Activated T-cell treated with anti-CD3 and anti-CD28 coated beads for 48 hours (primary cell): ENCODE measurements at places on chromosomes 13 and 19.

- DNase-seq = no peak
Measured at GRCh38 chr19:33831825-33832224, 35.2 kb downstream of the KCTD15 start.

GRCh38 chr13:24217601-24218281, 57.2 kb downstream of the SPATA13 start:
- DNase-seq = no peak

GRCh38 chr13:45899406-45899805, 47.9 kb upstream of the SIAH3 start:
- no peak for DNase-seq

DNA sequence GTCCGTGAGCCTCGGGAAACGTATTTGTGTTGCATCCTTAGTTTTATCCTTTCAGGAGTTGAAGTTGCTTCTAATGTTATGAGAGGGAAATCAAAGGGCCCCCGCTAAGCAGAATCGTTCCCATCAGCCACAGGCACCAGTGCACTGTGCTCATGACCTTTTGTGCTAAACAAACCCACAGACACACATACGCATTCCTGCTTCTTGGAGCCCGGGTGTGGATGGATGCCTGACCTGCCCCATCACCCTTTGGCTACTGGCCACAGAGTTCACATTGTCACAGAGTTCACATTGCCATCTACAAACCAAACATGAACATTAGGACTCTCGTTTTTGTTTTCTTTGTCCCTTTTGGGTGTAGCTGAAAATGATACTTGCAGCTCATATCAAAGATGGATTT, 47.2 kb downstream of the CHST8 start:
- DNase-seq = no peak

DNA sequence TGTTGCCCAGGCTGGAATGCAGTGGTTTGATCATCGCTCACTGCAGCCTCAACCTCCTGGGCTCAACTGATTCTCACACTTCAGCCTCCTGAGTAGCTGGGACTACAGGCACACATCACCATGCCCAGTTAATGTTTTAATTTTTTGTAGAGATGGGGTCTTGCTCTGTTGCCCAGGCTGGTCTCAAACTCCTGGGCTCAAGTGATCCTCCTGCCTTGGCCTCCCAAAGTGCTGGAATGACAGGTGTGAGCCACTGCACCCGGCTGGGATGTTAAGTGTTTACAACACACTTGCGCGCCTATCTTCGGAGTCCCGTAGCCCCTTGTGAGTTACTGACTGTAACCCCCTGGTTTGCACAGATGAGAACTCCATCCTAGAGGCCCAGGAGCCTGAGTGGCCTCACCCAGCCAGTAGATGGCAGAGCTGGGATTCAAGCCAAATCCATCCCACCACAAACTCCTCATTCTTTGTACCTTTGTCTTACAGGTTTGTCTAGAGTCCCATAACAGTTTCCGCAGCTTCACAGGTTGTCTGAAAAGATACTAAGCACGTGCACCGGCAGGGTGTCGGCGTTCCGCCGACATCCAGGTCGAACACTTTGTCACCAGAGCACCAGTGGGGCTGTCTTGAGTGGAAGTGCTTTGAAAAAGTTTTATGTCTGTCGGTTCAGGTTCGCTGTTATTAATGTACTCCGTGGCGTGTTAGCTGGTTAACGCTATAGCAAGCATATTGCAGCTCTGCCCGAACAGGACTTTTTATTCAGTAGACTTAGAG, 14.7 kb downstream of the MAG start:
- no peak for DNase-seq

GRCh38 chr19:38024992-38025908, 118.2 kb downstream of the SIPA1L3 start:
- DNase-seq = no peak

GRCh38 chr13:74743992-74744391, 609.8 kb upstream of the KLF12 start:
- no peak for DNase-seq

GRCh38 chr13:95191821-95192563, 109.3 kb downstream of the ABCC4 start:
- peak; percentile 56 for DNase-seq

- DNase-seq = no peak
Measured at GRCh38 chr13:50461189-50461588, 382.3 kb downstream of the DLEU7 start.

GRCh38 chr19:54502518-54503048, at the start of gene LAIR2:
Gene LAIR2, plus strand, starts transcription at chr19:54502831. Its CDS starts 88 bp downstream, at chr19:54502919.
- DNase-seq = no peak

GRCh38 chr19:7292352-7292949, 1.8 kb downstream of the INSR start:
- DNase-seq = no peak

GRCh38 chr19:48390188-48391099, 907 bp downstream of the KDELR1 start:
- DNase-seq = peak; percentile 60

- DNase-seq = no peak
Measured at GRCh38 chr13:91304741-91305140, 42.7 kb upstream of the MIR17HG start.

- DNase-seq = peak; percentile 67
Measured at GRCh38 chr19:53906211-53907192, 2.6 kb upstream of the CACNG7 start.

- DNase-seq = no peak
Measured at GRCh38 chr13:81017513-81018152, 676.7 kb upstream of the SPRY2 start.

- no peak for DNase-seq
Measured at GRCh38 chr13:50074843-50075242, 59.6 kb downstream of the KCNRG start.

DNA sequence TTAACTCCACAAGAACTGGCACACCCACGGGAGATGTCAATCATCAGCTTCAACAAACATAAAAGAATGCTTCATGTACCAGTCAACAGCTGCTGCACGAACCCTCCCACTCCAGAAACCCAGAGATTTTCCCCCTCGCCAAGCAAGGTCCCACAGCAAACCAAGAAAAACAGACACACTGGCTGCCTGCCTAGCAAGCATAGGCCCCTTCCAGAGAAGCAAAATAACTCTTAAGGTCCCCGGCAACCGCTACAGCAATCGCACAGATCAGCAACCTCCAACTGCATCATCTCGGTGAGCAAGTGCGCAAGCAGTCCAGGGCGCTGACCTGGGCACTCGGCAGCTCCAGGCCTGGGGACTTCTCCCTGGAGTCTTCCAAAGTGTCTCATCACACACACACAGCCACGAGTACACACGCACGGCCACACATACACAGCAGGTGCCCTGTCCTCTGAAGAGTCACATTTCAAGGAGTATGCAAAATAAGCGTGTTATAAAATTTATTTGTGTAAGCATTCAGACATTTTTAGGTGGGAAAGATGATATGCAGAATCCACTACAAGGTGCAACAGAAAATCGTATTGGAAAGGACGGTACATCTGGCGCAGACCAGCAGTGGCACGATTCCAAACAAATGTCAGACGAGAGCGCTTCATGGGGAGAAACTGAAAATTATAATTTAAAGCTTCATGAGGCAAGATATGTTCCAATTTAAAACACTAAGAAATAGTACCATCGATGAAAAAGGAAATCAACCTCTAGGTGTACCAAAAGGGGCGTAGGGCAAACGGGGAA, 125.0 kb downstream of the STK24 start:
- no peak for DNase-seq

GRCh38 chr19:44822177-44822576, 13.3 kb downstream of the BCAM start:
- no peak for DNase-seq

- no peak for DNase-seq
Measured at GRCh38 chr13:23949200-23949599, 51.9 kb upstream of the C1QTNF9B start.

GRCh38 chr13:84867246-84867645, 932.0 kb downstream of the SLITRK6 start:
- DNase-seq = no peak

GRCh38 chr19:5542665-5543064, 25.1 kb downstream of the TINCR start:
- no peak for DNase-seq

- no peak for DNase-seq
Measured at GRCh38 chr19:1449467-1450442, at the start of gene APC2. Gene APC2, plus strand, starts transcription at chr19:1450121. Its CDS starts 2,881 bp downstream, at chr19:1453002.

DNA sequence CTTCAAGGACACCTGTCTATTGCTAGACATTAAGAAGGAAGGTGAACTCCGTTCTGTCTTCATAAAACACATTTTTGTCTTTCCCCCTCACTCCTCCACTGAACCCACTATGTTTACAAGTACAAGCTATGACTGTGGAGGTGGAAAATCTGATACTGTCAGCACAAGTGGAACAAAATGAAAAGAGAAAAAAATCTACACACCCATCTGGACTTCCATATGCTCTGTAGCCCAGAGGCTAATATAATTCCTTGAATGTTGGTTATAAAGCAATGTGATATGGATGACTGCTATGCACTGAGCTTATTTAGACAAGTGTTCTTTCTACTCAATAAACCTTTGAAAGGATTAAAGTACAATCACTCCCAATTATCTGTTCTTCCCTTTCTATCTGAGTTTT, 713.5 kb downstream of the DIAPH3 start:
- DNase-seq = no peak

DNA sequence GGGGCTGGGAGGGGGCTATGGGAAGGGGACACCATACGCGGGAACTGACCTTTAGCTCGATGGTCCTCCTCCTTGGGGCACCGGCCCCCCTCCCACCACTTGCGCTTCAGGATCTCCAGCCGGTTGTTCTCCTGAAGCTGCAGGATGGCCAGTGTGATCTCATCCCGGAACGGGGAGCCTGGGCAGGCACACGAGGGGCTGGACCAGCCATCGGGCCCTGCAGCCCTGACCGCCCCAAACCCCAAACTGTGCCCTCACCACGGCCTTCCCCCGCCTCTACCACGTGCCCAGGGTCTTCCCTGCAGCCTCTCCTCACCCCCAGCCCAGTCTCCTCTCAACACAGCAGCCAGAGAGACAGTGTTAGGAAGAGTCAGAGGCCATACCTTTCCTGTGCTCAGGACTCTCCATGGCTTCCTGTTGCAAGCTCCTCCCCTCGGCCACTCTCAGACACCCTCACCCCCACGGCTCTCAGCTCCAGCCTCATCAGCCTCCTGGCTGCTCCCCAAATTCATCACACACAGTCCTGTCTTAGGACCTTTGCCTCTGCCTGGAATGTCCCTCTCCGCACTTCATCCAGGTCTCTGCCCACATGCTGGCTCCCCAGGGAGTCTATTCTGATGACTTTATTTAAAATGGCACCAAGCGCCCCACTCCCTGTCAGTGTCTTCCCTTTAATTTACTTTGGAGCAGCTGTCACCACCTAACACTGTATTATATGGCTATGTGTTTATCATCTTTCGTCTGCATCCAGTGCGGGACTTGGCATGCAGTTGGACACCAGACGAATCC, 9.7 kb upstream of the ATP1A3 start:
- DNase-seq = no peak

- no peak for DNase-seq
Measured at GRCh38 chr19:48807590-48808308, 3.1 kb downstream of the BCAT2 start.

GRCh38 chr13:24684600-24684998, 4.4 kb downstream of the ATP12A start:
- DNase-seq = no peak

DNA sequence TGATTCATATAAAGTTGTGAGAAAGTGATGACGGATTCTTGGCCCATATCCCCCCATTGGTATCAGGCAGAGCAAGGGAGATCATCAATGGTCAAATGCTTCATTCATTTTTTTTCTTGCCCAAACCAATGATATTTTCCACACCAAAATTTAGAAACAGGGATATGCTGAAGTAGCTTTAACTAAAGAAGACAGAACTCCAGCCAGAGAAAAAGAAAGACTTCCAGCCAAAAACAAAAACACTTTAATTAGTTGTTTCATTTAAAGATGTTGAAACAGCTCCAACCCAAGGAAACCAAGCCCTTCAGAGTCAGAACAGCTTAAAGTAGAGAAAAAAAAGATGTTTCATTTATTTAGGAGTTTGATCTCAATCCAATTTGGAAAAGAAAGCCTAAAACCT, 358.9 kb upstream of the NBEA start:
- DNase-seq = no peak

DNA sequence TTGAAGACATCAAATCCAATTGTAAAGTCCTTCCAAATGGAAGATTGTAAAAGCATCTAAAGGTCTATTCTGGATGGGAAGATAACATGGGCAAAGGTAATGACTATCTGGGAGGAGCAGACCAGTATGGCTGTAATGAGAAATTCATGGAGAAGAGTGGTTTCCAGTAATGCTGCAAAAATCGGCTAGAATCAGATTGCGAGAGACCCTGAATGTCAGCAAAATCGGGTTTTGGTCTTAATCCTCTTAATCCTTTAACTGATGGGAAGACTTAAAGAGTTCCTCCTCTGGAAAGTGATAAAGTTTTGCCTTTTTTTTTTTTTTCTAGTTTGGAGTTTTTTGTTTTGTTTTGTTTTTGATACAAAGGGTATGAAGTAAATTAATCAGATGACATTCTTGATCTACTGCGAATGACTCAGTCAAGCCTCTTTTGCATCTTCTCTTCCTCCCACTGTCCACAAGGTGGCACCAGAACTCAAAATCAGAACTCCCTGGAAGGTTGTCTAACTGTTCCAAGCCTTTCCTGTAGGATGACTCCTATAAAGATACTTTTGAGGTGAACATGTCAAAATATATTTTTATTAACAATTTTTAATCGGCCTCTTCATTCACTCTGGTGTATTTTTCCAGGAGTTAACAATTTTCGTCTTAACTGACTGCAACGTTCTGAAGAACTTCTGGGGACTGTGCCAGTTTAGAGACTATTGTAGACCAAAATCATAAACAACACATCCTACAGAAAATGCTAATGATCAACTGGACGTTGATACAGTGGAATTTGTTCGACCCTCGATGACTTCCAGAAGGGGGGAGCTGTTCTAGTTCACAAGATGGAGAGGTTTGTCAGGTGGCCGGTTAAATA, 213.3 kb upstream of the MIR17HG start:
- no peak for DNase-seq

GRCh38 chr13:74869846-74870245, 612.1 kb downstream of the TBC1D4 start:
- no peak for DNase-seq

GRCh38 chr13:46577696-46578589, 25.0 kb downstream of the LRCH1 start:
- DNase-seq = no peak

DNA sequence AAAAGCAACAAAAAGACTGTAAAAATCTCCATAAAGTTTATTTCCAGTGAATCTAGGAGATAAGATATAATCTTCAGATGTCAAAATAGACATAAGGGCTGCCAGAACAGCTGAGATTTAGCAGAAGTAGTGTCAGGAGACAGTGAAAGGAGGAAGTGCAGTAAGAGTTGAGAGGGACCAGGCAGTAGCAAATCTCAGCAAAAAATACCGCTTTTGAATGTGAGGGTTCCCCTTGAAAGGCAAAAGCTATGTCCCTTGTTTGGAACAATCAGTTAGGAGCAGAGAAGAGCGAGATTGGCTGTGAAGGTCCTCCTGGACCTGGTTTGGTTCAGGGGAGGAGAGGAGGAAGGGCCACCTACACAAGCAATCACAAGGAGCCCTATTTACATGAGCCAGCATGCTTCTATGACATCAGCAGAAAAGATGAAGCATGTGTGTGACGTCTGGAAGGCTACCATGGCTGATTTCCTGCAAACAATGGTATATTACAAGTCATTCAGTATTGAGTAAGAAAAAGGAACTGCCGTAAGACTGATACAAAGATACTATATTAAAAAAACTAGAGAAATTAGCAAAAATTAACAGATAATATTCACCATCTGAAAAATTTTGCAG, 98.9 kb upstream of the SIAH3 start:
- DNase-seq = no peak
